ENCODE measurements at places on chromosomes 13 and 19.
A peak's percentile ranks its signal among the peaks of the same experiment; 100 is the strongest.

DNA sequence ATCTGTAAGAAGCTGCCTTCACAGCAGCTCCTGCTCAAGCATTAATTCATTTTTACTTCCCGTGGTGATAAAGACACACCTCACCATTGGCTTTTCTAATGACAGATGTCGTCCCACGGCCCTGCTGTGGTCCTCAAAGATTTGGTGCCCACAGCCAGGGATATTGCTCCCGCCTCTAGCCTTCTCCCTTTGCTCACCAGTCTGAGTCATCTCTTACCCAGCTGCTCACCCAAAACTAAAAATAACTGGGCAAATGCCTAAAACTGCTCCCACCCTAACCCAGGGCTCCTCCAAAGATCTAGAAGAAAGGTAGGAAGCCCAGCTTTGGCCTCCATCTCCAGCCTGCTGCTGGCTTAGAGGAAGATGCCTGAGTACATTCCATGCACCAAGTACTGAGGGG lies 371.1 kb upstream of the ZNF507 start:
- DNase-seq: no peak

DNA sequence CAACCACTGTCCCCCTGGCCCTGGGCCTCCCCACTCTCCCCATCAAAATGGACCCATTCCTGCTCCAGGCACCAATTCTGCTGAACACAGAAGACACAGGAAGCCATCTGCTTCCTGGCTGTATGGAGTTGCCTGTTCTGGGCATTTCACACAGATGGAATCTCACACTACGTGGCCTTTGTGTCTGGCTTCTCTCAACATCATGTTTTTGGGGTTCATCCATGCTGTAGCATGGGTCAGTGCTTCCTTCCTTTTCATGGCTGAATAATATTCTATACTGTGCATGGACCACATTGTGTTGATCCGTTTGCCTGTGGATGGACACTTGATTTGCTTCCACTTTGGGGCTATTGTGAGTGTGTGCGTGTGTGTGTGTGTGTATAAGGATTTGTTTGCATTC lies 15.0 kb upstream of the KLF2 start:
- no peak for DNase-seq

GRCh38 chr13:93361703-93362102 lies 135.1 kb downstream of the GPC6 start:
- no peak for DNase-seq

DNA sequence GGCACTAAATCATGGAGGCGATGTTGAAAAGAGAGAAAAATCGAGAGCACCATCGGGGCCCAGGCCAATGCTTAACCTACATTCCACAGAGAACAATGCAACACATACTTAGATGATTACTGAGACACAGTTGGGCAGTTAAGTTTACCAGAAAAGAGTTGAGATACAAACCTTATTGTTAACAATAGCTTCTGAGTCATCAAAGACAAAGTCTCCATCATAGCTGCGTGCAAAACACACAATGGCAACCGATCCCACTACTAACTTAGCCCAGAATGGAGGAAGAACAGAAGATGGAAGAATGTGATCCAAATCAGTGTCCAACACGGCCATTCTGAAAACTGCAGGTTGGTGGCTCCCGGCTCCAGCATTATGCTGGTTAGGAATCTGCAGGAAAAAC lies 6.2 kb downstream of the TMTC4 start:
- no peak for DNase-seq

DNA sequence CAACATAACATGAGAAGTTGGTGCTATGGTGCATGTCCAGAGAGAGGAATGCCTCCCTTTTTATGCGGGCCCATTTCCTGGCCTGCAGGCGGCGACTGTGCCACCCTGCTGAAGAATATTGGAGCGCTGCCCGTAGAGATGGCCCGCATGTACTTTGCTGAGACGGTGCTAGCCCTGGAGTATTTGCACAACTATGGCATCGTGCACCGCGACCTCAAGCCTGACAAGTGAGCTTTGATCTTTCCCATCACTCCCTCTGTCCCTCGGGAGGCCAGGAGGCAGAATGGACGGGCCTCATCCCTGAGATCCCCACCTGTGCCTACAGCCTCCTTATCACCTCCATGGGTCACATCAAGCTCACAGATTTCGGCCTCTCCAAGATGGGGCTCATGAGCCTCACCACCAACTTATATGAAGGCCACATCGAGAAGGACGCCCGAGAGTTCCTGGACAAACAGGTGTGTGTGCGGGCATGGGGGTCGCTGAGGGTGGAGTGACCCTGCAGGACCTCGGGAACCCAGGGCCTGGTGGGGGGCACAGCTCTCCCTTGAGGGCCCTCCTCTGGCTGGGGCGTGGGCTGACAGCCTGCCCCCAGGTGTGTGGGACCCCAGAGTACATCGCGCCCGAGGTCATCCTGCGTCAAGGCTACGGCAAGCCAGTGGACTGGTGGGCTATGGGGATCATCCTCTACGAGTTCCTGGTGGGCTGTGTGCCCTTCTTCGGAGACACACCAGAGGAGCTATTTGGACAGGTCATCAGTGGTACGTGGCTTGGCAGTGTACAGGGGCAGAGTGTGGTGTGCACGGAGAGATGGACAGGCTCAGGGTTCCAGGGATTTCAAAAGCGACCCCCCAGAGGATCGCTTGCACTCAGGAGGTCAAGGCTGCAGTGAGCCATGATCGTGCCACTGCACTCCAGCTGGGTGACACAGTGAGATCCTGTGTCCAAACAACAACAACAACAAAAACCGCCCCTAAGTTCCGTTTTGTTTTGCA lies 16.2 kb downstream of the DNASE2 start:
- DNase-seq: no peak

DNA sequence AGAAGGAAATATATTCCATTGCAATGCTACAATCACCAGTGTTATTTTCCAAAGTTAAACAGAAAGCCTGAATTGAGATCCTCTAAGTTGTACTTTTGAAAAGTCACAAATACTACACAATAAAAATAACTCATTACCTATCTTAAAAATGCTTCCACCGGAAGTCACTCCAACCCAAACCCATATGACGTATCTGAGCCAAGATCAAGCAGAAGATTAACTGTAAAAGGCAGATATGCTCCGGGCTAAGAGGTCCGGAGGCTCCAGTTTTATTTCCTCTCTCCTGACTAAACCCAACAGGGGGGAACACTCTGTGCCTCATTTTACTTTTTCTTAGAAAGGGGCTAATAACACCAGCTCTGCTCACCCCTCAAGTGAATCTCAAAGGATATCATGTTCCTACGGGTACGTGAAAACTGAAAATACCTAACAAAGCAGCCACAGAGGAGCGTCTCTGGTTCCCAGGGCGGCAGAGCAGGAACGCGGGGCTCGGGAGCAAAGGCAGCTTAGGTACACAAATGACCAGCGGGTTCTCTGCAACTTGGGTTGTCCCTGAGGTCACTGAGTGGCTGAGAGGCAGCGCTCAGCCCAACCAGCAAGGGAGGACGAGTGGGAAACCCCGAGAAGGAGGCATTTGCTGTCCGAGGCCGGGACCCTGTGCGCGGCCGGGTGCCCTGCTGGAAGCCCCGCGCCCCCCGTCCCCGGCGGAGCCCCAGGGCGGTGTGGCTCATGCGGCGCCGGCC lies 750 bp downstream of the RAB20 start:
- no peak for DNase-seq

- no peak for DNase-seq
Observed at GRCh38 chr13:99955107-99955746, 16.3 kb downstream of the ZIC5 start.

GRCh38 chr19:3057275-3057714 lies 5.0 kb downstream of the TLE5 start:
- no peak for DNase-seq

DNA sequence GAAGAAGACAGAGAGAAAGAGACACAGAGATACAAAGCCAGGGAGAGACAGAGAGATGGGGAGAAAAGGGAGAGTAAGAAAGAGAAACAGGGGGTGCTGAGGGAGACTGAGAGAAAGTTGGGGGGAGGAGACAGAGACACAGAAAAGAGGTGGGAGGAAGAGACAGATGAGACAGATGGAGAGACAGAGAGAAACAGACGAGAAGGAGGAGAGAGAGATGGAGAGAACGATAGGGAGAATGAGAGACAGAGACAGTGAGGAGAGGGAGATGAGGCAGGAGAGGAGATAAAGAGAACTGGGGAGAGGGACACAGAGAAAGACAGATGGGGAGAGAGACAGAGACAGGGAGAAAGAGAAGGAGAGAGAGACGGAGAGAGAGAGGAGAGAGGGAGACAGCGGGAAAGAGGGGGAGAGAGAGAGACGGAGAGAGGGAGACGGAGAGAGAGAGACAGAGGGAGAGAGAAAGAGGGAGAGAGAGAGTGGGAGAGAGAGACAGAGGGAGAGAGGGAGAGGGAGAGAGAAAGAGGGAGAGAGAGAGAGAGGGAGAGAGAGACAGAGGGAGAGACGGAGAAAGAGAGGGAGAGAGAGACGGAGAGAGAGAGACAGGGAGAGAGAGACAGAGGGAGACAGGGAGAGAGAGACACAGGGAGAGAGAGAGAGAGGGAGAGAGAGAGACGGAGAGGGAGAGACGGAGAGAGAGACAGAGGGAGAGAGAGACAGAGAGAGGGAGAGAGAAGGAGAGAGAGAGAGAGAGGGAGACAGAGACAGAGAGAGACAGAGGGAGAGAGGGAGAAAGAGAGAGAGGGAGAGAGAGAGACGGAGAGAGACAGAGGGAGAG lies 12.6 kb downstream of the JOSD2 start:
- no peak for DNase-seq

DNA sequence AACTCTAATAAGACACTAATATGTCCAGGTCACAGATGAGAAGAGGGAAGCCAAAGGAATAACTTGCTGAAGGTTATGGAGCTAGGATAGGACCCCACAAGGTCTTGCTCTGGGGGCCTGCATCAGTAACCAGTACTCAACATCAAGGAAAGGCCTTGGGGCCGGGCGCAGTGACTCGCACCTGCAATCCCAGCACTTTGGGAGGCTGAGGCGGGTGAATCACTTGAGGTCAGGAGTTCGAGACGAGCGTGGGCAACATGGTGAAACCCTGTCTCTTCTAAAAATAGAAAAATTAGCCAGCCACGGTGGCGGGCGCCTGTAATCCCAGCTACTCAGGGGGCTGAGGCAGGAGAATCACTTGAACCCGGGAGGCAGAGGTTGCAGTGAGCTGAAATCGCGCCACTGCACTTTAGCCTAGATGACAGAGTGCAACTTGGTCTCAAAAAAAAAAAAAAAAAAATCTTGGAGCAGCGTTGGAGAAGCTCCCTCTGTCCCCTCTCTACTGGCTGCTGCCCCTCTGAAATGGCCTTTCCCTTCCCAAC lies 1.8 kb downstream of the LONP1 start:
- peak; percentile 69 for DNase-seq

DNA sequence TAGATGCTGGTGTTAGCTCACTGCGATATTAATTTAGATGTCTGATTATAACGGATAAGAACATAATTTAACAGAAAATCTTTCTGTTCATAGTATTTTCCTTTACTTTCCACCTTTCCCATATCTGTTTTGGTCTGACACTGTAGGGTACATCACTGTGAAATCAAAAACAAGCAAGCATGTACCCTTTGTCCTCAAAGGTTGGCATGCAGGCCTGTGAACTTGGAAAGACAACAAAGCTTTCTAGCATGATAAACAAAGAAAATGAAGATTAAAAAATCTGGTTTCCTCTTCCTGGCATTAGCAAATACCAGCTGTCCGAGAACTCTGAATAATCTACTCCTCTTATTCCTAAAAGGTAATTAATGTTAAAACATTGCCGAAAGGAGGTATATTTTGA lies 31.6 kb downstream of the THSD1 start:
- DNase-seq: no peak

GRCh38 chr19:55585658-55586339 lies 5.2 kb upstream of the ZNF579 start:
- DNase-seq: peak; percentile 38

DNA sequence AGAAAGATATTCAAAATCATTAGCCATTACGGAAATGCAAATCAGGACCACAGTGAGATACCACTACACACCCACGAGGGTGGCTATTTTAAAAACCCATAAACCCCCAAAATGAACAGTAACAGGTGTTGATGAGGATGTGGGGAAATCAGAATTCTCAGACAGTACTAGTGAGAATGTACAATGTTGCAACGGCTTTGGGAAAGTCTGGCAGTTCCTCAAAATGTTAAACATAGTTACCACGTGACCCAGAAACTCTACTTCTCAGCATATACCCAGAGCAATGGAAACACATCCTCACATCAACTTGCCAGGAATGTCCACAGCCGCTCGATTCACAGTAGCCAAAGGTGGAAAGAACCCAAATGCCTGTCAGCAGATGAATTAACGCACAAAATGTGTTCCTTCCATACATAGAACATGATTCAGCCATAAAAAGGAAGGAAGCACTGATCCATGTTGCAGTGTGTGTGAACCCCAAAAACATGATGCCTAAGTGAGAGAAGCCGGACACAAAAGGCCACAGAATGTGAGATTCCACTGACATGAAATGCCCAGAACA lies 7.0 kb downstream of the PLVAP start:
- no peak for DNase-seq

GRCh38 chr19:45402298-45403061 lies 2.4 kb downstream of the PPP1R13L start:
- peak; percentile 41 for DNase-seq

- no peak for DNase-seq
Observed at GRCh38 chr13:44249431-44249836, 124.2 kb upstream of the SERP2 start.

DNA sequence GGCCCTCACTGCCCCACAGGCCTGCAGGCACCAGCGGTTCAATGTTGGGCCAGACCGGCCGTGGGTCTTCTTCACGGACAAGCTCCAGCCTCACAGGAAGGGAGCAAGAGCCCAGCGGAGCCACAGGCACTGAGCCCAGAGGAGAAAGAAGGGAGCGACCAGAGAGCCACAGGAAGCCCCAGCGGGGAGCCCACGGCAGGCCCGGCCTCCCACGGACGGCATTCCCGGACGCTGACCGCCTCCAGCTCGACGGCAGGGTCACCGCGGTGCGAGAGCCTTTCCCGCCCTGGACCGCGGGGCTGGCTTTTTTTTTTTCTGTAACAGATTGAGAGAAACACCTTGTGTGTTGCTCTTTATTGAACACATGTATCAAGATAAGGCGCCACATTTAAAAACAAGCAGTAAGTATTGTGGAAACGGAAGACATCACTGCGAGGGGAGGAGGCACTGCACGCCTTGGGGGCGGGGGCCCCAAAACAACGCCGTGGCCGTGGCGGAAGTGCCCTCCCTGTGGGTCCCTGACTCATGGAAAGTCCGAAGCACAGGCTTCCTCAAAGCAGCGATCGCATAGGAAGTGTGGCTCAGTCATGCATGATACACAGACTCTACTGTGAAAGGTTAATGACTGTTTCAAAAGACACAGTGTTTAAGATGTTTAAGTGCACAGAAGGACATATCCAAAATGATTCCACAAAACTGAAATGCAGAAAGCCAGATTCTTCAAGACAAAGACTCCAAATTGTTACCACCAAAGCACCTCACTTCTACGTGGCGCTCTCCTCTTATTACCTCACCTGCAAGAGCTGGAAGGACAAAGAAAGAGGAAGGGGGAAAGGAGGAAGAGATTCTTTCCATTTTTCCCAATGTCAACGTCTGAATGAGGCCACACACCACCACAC lies 3.5 kb downstream of the RASA3 start:
- DNase-seq: peak; percentile 86

DNA sequence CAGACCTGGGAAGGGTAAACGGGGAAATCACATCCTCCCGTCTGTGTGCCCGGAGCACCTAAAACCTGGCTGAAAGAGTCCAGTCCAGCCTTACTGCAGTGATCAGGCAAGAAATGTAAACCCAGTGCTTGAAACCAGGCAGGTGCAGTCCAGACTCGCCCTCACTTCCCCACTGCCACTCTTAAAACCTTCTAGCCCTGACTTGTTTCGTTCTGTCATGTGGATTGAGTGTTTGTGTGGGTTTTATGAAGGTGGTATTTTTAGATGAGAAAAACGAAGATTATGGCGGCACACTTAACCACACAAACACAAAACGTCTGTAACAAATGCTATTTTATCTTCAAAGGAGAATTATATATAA lies 839 bp upstream of the CKAP2 start:
- no peak for DNase-seq

Measured in activated T-cell treated with anti-CD3 and anti-CD28 coated beads for 48 hours (primary cell).